Stimulated activated CD8-positive, alpha-beta memory T cell treated with anti-CD3 and anti-CD28 coated beads, Interleukin-7, amount 100 ng/mL, for 1 hour (primary cell): ENCODE measurements at places on chromosomes 7 and 10.

GRCh38 chr7:2010551-2011265 lies 222.0 kb downstream of the MAD1L1 start:
- DNase-seq = no peak

DNA sequence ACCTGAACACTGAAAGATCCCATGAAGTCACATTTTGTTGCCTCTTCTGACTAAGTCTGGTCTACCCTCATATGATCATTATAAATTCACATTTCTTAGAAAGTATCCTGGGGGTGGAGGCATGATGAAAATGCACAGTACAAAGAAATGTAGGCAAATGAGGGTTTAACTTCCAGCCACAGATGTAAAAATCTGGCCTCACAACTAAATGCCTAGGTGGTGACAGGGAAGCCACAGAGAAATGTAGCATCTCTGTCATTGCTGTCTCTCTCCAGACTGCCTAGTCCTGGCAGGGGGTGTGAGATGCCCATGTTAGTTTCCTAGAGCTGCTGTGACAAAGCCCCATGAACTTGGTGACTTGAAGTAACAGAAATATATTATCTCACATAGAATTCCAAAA lies 395.9 kb downstream of the SORCS3 start:
- DNase-seq = no peak

DNA sequence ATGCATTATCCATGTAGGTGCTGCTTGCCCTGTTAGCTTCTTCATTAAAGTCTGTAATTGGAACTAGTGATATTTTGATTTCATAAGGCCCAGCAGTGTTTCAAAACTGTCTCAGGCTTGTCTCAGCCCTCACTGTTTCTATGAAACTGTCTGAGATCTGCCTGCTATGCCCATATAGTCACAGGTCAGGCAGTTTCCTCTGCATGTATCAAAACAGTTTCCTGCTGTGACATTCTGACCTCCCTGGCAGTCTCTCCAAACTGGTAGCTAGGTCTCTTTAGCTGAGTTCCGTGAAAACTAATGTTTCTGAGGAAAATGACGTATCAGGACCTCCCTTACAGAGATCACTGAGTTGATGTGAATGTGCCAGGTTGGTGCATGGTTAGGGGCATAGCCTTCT lies 18.9 kb upstream of the SEMA3D start:
- DNase-seq = no peak

GRCh38 chr10:11835704-11836103 lies 12.5 kb downstream of the PROSER2 start:
- DNase-seq = no peak

- DNase-seq = no peak
Measured at GRCh38 chr7:123979876-123980275, 53.0 kb downstream of the TMEM229A start.

- no peak for DNase-seq
Measured at GRCh38 chr7:130274983-130275591, 8.4 kb downstream of the CPA2 start.

DNA sequence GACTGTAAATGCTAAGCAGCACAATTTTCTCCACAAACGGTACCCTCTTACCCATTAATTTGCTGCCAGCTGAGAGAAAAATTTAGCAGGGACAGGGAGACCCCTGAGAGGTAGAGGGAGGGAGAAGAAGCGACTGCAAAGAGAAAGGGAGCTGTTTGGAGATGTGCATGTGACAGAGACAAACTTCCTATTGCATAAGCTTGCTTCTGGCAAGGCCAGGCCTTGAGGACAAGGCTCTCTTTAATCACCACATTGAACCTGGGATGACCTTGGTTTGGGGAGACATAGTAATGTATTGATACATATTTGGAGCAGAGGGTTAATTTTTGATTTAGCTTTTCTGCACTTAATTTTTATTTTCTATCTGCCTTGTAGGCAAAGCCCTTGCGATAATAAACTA lies 31.1 kb upstream of the HIBADH start:
- DNase-seq = no peak

GRCh38 chr7:31419505-31420055 lies 79.1 kb upstream of the NEUROD6 start:
- no peak for DNase-seq

GRCh38 chr10:6136215-6137201 lies 47.7 kb downstream of the RBM17 start:
- DNase-seq = no peak

- no peak for DNase-seq
Measured at GRCh38 chr10:117617659-117618058, 75.1 kb downstream of the EMX2 start.

DNA sequence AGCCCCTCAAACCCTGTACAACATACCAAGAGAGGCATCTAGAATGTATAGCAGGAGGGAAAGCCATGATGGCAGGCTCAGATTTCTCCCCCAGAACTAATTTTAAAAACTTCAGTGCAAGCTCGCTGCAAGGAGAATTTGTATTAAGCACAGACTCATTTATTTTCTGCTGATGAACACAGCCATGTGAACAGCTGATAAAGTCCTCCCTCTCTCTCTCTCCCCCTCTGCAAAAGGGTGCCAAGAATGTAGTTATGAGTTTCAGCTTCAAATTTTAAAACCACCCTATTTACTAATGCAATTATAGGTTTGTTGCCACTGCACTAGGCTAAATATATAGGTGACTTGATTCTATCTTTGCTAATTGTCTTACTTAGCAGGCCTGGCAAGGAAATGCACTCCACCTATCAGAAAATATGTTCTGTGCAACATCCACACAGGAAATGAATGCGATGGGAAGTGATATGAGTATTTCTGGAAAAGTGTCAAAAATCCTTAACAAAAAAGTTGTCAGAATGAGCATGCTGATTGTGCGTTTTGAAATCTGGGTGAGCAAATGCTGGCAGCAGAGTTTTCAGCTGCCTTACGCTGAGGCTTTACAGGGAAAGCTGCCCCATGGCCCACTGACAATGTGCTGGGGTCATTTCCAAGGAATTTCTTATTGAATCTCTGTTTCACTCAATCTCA lies 43.4 kb upstream of the GHITM start:
- DNase-seq = no peak

- DNase-seq = no peak
Measured at GRCh38 chr10:119211625-119212441, 4.5 kb downstream of the GRK5 start.

DNA sequence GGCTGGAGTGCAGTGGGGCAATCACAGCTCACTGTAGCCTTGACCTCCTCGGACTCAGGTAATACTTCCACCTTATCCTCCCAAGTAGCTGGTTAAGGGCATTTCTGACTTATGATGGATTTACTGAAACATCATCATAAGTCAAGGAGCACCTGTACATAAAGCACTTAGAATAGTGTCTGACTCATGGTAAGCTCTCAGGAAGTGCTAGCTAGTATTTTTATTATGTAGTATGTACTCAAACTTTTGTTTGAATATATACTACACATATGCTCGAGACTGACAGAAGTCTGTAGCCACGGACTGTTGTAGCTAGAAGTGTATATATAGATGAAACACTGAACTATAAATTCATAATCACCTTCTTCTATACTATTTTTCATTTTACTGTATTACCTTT lies 107.5 kb upstream of the DNAJB12 start:
- DNase-seq = no peak

GRCh38 chr7:24907311-24907886 lies 72.6 kb downstream of the OSBPL3 start:
- DNase-seq = no peak

GRCh38 chr10:114250236-114250635 lies 11.2 kb downstream of the VWA2 start:
- no peak for DNase-seq

DNA sequence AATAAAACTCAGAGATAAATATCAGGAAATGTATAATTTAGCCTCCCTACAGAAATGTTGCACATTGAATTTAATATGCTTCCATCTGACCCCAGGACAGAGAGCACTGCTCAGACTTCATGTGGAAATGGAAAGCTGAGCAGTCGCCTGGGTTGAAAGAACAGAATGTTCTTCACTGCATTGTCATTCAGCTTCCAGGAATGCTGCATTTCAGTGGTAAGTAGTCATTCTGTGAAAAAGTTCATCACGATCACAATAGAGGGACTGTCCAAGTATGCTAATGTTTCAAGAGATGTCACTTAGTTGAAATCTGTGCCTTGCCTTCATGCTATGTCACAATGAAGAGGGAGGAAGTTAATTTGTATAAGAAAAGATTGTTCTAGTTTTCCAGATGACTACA lies 147.3 kb downstream of the NRCAM start:
- DNase-seq = no peak

DNA sequence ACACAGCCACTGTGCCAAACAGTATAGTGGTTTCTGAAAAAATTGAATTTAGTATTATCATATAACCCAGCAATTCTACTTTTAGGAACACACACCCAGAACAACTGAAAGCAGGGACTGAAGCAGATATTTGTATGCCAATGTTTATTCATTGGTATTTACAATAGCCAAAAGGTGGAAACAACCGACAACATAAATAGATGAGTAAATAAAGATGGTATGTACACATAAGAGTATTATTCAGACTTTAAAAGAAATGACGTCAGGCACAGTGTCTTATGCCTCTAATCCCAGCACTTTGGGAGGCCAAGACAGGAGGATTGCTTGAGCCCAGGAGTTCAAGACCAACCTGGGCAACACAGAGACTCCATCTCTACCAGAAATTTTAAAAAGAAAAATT lies 7.2 kb downstream of the CDCA7L start:
- no peak for DNase-seq

- no peak for DNase-seq
Measured at GRCh38 chr7:3065724-3066143, 22.1 kb upstream of the CARD11 start.

- no peak for DNase-seq
Measured at GRCh38 chr10:58157076-58157766, 110.5 kb downstream of the IPMK start.

DNA sequence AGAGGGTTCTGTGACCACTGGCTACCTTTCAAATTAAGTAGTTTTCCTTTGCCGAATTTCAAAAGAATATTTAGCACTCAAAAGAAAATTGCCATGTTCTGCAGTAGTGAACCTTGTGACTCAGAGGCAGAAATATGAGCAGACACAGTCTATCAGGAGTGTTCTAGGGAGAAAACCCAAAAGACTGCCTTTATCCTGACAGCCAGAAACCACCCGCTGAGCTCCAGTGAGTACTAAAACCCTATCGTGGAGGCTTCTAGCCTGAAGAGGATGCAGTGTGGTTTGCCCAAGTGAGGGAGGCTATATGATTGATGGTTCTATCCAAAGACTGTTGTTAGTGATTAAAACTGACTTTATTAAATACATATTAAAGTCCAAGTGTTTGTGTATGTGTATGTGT lies 21.9 kb downstream of the CHRM2 start:
- DNase-seq = no peak

DNA sequence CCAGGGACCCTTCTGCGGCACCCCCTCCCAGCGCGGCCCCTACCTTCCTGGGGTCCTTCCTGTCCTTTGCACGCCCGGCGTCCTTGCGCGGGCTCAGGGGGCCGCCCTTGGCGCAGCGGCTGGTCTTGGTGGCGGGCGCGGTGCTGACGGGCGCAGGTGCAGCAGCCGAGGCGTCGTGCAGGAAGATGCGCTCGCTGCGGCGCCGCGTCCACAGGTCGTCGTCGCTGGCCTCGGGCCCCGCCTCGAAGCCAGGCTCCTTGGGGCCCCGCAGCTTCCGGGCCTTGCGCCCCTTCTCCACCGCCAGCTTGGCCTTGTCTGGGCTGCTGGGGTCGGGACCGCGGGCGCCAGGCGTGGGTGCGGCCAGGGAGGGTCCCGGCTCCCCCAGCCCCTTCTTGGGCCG lies 49.8 kb downstream of the SLC29A4 start:
- DNase-seq = no peak

- no peak for DNase-seq
Measured at GRCh38 chr10:102859911-102860310, 5.9 kb downstream of the BORCS7 start.

- DNase-seq = no peak
Measured at GRCh38 chr7:75772081-75773077, at the start of gene CCL26. CCL26 (minus strand) TSS chr7:75772211; CDS start chr7:75772176, 35 bp downstream.

- no peak for DNase-seq
Measured at GRCh38 chr7:44740055-44740454, 8.6 kb upstream of the ZMIZ2 start.

DNA sequence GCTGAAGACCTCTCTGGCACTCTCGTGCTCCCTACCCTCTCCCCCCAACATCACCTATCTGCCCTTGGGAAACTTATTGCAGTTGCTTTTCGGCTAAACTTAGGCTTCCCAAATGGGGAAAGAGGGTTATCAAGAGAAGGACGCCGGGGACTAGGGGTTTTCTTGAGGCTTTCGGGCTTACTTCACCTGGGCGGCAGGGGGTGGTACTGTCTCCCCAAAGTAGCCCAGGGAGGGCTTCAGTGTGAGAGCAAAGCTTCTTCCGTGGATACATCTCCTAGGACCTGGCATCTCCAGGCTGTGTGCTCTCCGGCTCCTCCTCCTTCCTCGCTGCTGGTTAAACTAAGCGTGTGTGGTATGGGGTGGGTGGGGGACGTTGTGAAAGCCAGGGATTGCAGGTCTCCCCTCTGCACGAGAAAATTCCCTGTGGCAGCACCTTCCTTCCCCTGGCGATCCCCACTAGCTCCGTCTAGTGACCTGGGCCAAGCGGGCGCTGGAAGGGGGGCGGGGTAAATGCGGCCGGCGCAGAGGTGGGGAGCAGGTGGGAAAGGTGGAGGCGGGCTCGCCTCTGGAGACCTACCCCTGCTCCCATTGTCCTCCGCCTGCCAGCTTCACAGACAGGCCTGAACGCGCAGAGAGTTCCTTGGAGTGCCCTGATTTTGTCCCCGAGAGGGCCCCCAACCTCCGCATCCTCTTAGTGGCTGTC lies 1.1 kb downstream of the PLXDC2 start:
- DNase-seq = no peak

DNA sequence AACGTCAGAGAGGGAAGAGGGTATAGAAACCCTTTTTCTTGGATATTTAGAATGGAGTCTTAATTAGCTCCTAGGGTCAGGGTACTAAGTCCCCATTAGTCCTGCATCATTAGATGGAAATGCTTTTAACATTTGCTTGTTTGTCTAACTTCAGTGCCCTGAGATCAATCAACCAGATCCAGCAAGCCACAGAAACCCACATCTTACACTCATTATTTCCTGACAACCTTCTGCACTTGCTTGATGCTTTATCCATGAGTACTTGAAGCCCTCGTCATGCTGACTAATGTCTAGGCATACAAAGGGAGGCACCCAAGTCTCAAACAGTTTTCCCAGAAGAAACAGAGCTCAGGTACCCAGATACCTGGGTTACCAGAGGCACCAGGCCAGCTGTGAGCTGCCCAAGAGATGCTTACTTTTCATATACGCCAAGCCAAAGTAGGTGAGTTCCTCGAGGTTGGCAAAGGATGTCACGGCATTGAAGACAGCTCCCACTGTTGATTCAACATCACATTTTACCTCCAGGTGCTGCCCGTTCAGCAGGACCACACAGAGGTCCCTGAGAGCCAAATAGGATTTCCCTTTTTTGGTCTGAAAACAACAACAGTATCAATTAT lies 42.7 kb downstream of the FRMPD2 start:
- no peak for DNase-seq

DNA sequence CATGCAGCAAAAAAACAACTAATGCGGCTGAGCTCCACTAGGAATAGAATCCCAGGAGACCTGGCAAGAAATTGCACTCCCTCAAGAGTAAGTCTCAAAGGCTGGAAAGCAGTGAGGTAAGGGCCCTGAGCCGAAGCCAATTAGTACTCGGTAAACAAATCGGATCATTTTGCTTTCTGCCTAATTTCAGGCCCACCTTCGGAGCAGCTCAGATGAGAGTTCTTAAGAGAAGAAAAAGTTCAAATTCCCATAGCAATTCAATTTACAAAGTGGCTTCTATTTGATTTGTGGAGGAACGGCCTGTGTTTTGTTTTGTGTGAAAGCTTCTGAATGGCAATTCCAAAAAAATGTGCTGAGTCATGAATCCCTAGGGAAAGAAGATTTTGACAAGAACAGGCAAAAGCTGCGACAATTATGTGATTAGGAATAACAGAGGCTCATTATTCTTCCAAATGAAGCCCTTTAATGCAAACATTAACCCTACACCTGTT lies 60.9 kb downstream of the SLC16A9 start:
- DNase-seq = no peak
